ENCODE measurements at places on chromosomes 3 and 15. TPM values are rescaled to one million over a fixed set of nuclear protein-coding genes. Genes with fewer than 3 reads are reported as not detected.

The C3orf20 gene
- not detected for total RNA-seq

The C15orf39 gene
- 33.4 TPM for total RNA-seq

The PATL2 gene
- 0.57 TPM for total RNA-seq

The TMEM158 gene
- total RNA-seq, result 4.6 TPM

The P3H2 gene
- 29.9 TPM for total RNA-seq

The ARRDC4 gene
- 57.7 TPM for total RNA-seq

The PCSK6 gene
- total RNA-seq, result 31.5 TPM

The TRH gene
- not detected for total RNA-seq

The THPO gene
- total RNA-seq, result not detected

The SCN5A gene
- 0.15 TPM for total RNA-seq

The BHLHE40 gene
- total RNA-seq, result 63.0 TPM

The TICRR gene
- 0.93 TPM for total RNA-seq

The MEX3B gene
- total RNA-seq, result 1.1 TPM

The UPK1B gene
- not detected for total RNA-seq

The GOLGA8M gene
- total RNA-seq, result not detected

The CCR1 gene
- total RNA-seq, result 2.2 TPM

The CASR gene
- total RNA-seq, result not detected

The ATP2B2 gene
- 2.2 TPM for total RNA-seq

The CHRM5 gene
- total RNA-seq, result not detected

The GOLGA6A gene
- total RNA-seq, result 0.21 TPM

The FBLN2 gene
- 93.8 TPM for total RNA-seq

The SLC22A14 gene
- not detected for total RNA-seq

The LRRC3B gene
- total RNA-seq, result not detected

The SCN10A gene
- not detected for total RNA-seq

The ZSCAN29 gene
- 18.3 TPM for total RNA-seq

The CHDH gene
- total RNA-seq, result 11.5 TPM

The FBN1 gene
- 21.3 TPM for total RNA-seq

The AHSG gene
- total RNA-seq, result 0.97 TPM

The ACP3 gene
- total RNA-seq, result 65.7 TPM

The CYP1A1 gene
- 0.64 TPM for total RNA-seq

The GOLGA8G gene
- total RNA-seq, result not detected

The CPEB1 gene
- 2.7 TPM for total RNA-seq

The CORO2B gene
- 2.7 TPM for total RNA-seq

The GHSR gene
- total RNA-seq, result not detected

The CAPN3 gene
- 49.5 TPM for total RNA-seq

The AGBL1 gene
- 0.56 TPM for total RNA-seq

The CLDN11 gene
- 2.1 TPM for total RNA-seq

The BDH1 gene
- total RNA-seq, result 45.0 TPM

The AADACL2 gene
- total RNA-seq, result 23.9 TPM

The GRK7 gene
- 1.2 TPM for total RNA-seq

The CD96 gene
- total RNA-seq, result not detected

The POPDC2 gene
- total RNA-seq, result 4.5 TPM

The RPL14 gene
- 617 TPM for total RNA-seq

The SCAANT1 gene
- total RNA-seq, result not detected

The MUSTN1 gene
- 3.2 TPM for total RNA-seq

All from suprapubic skin (tissue), 4 donors.